Skin of body (tissue), 3 donors: ENCODE measurements at places on chromosomes 1 and 21. TPM values are rescaled to one million over a fixed set of nuclear protein-coding genes. Genes with fewer than 3 reads are reported as not detected.

DNA sequence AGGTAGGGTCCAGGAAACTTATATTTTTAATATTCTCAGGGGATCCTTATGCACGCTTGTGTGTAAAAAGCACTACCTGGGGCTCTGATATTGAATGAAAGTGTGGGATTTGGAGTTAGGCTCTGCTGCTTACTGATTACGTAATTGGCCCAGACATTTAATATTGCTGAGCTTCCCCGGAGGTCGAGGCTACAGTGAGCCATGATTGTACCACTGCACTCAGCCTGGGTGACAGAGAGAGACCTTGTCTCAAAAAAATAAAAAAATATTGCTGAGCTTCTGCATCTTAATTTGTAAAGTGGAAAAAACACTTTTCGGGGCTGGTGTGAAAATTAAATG is 62.2 kb upstream of the KIF26B start:
- DNase-seq, result no peak

DNA sequence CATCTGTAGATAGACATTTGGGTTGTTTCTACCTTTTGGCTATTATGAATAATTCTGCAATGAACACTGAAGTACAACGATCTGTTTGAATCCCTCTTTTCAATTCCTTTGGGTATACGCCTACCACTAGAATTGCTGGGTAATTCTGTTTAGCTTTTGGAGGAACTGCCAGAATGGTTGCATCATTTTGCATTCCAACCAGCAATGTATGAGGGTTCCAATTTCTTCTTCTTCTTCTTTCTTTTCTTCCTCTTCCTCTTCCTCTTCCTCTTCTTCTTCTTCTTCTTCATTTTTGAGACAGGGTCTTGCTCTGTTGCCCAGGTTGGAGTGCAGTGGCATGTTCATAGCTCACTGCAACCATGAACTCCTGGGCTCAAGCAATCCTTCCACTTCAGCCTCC is 13.8 kb upstream of the THEM5 start:
- DNase-seq, result no peak

DNA sequence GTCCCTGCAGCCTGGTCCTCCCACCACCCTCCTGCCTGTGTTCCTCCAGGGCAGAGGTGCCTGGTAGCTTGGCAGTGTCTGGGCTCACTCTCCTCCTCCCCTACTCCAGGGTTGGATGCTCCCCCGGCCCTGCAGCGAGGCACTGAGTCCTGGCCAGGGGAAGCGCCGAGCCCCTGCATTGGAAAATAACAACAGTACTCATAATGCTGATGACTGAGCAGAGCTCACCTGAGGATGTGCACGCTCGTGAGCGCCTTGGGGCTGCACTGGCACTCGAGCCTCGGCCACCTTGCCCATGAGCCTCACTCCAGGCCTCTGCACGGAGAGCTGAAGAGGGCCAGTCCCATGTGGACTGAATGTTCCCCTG is 6.0 kb upstream of the ACTRT2 start:
- no peak for DNase-seq

DNA sequence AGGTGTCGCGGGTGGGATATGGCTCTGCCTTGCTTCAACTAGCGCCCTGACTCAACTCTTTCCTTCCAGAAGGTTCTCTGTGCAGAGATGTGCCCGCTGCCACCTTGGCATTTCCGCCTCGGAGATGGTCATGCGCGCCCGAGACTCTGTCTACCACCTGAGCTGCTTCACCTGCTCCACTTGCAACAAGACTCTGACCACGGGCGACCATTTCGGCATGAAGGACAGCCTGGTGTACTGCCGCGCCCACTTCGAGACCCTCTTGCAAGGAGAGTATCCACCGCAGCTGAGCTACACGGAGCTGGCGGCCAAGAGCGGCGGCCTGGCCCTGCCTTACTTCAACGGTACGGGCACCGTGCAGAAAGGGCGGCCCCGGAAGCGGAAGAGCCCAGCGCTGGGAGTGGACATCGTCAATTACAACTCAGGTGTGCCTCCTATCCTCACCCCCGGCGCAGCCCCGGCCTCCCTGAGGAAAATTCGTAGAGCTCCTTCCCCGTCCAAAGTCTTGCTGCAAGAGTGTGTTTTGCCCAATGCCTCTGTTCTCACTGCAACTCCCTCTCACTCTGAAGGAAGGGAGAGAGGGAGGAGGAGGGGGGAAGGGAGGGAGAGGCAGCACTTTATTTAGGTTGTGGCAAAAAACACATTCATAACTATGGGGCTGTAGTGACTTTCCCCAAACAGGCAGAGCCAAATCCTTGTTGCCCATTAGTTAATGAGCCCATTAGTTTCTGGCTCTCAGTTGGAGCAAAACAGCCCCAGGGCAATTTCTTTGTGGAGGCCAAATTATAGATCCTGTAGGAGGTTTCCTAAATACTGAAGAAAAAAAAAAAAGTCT is 4.3 kb downstream of the LHX9 start:
- no peak for DNase-seq

DNA sequence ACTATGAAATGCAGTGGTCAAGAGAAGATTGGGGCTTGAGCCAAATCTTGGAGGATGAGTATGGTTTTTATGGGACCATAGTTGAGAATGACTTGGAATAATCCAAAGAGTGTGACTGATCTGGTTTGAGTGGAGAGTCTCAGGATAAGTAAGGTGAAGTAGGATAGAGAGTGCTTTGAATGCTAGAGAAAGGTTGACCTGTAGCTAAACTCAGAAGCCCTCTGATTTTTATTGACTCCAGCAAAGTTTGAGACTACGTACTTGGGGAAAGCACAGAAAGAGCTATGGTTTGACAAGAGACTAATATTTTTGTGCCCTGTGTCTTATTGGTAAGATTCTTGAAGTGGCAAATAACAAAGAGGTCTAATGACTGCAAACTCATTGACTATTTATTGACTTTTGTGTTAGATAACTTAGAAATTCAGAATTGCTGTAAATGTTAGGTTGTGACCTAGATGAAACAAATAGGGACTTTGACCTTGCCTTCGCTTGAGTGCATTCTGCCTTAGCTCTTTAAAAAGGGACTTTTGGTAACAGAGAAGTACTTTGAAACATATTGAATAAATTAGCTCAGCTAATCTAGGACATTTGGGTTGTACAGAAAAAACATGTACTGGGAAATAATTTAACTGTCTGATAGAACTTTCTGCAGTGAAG is 35.1 kb downstream of the UAP1 start:
- DNase-seq, result no peak

GRCh38 chr1:36741066-36741465 is 258.4 kb upstream of the CSF3R start:
- no peak for DNase-seq

DNA sequence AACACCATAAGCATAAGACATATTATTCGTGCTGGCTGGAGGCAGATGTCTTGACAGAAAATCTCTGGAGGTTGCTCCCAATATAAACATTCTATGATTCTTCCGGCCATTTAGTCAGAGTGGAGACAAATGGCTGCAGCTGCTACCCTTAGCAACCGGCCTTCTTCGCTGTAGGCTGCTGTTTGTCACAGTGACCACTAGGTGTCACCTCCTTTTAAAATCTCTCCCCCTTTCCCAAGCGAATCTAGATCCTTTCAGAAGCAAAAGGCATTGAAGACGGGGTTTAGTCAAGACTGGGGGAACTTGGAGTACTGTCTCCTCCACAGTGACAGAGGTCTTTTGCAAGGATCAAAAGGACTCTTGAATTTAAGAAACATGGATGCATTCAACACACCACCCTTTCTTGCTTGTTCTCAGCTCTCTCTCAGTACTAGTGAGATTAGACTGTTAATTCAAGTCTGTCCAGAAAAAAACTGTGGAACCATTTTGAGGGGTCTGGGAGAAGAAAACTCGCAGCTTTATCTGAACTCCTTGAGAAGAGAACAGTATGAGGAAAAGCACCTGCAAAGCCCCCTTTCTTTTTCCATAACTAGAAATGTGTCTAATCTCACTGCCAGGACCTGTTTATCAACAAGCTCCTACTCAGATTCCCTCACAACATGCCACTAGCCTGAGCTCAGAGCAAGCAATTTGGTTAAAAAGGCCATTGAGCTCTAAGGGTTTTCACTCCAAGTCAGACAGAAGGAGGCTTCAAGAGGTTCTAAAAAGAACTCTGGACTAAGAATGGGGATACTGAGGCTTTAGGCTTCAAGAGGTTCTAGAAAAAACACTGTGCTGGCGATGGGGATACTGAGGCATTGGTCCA is 408.3 kb upstream of the PLXNA2 start:
- DNase-seq, result peak; percentile 68

DNA sequence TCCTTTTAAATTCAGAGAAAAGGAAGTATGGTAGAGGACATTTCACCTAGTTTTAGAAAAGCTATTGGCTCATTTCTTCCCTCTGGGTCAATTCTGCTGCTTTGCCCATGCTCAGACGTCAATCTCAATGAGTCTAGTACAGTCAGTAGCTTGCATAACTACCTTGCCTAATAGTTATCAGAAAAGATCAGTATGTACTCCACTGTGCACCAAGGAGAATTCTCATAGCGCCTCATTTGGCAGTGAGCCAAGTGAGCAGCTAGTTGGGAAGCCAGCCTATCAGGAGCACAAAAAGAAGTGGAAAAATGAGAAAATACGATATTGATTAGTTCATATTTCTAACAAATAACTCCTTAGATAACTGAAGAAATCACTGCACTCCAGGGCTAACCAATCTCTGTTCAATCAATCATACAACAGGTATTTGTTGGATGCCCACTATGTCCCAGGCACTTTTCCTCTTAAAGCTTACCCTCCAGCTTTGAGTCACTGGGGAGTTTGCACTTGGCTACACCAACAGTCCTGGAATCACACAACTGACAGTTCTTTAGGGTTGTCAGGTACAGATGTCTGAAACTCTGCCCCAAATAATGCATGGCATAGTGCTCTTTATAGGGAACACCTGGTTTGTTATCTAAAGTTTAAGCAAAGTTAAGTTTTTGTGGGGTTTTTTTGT is 50.2 kb downstream of the PRDX6 start:
- no peak for DNase-seq

ATP1A4 gene
- not detected for total RNA-seq

GRCh38 chr21:42301371-42302075 is 13.7 kb downstream of the TFF3 start:
- no peak for DNase-seq

BMP8B gene
- total RNA-seq, result 2.0 TPM

DNA sequence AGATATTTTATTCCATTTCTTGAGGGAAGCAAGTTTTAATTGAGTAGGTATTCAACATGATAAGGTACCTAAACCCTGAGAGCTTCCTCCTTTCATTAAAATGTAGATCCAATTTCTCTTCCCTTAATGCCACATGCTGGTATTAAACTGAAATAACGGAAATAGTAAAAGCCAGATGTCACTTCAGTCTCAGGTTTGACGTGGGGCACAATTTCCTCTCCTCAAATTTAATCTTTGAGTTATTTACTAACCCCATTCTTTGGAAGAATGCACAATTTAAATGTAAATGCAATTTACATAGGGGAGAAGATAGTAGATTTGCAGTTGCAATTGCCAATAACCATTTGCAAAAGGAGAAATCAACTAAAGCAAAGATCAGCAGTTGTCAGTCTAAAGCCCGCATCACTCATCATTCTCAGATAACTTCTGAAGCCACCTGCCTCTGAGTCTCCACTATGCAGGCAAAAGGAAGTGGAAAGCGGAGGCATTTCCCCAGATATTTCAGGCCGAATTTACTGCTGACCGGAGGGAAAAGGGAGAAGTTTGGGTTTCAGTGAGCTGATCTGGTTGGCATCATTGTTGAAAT is 2.1 kb upstream of the LEMD1 start:
- DNase-seq, result no peak

ADCY10 gene
- total RNA-seq, result 0.20 TPM

GRCh38 chr1:155013632-155014031 is 11.0 kb downstream of the ZBTB7B start:
- DNase-seq, result no peak

GRCh38 chr1:231702331-231702730 is 75.7 kb downstream of the DISC1 start:
- no peak for DNase-seq

DNA sequence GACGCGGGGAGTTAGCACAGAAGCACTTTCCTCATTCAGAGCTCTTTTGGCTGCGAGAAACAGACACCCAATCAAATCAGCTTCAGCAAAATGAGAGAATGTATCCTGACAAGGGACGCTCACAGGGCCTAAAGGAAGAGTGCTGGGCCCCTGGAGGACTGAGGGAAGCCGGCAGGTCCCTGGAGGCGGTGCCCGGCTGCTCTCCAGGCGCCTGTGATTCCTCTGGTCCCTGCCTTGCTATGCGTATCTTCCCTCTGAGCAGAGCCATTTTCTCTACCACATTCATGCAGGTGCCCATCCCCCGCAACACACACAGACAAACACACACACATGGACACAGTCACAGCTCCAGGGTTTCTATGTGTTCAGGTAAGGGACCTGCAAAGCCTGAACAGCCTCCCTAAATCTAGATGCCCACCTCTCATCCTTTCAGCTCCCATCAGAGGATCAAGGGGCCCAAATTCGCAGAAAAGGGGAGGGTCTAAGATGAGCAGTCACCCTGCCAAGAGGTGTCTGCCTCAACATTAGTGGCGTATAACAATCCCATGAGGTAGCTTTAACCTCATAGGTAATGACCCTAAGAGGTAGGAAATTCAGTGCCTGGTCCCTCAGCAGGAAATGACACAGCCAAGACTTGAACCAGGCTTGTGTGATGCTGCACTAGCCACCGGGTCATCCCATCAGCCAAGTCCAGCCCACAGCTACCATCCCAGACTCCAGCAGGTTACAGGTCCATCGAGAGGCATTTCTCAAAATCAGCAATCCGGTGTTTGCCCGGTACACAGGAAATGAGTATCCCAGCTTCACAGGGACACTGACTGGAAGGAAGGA is 29.0 kb downstream of the PTAFR start:
- no peak for DNase-seq

GRCh38 chr1:3066250-3066711 is 2.7 kb upstream of the PRDM16 start:
- no peak for DNase-seq

DNA sequence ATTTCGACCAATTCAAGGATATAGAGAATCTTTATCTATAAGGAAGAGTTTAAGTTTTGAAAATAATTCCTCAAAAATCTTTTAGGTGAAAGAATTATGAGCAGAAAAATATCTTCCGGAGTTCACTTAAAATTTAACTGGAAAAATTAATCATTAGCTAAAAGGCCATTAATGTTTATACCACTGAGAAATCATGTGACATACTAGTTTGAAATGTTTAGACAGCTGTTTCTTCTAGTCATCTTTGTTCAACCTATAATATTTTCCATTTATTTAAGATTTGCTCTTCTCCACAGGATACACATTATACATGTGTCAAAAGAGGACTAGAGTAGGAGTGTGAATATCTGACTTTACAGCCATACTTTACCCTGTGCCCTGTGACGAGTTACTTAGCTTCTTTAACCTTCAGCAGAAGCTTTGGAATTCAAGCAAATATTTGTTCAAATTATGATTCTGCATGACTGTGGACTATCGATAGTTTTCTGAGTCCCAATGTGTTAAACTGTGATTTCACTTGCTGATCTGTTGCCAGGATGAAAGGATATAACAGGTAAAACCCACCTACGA is 374.8 kb downstream of the BRINP3 start:
- DNase-seq, result no peak

AXDND1 gene
- 0.99 TPM for total RNA-seq

GRCh38 chr1:92853299-92853698 is 21.5 kb downstream of the RPL5 start:
- no peak for DNase-seq

DNA sequence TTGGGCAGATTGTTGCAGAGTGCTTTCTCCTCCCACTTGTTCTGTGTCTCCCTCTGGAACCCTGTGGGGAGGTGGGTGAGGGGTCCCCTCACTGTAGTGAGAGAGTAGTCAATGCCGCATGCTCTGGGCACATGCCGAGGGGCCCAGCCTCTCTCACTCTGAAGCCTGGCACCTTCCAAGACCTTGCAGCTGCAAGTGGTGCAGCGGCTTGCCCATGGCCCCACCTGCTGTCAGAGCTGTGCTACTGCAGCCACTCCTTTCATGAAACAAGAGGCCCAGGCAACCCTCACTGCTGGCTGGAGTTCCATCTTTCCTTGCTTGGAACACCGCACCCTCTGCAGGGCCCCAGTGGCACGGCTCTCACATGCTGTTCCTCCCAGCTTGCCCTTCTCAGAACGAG is 58.4 kb upstream of the COL6A1 start:
- peak; percentile 32 for DNase-seq
